HAP-1 (cell line): ENCODE measurements at places on chromosomes 4 and X.

GRCh38 chr4:176774852-176775251, 17.9 kb downstream of the VEGFC start:
- no peak for DNase-seq

GRCh38 chr4:65467068-65467680, 203.1 kb downstream of the EPHA5 start:
- DNase-seq, result no peak

GRCh38 chr4:46804781-46805413, 104.1 kb downstream of the COX7B2 start:
- DNase-seq, result no peak

GRCh38 chrX:47587091-47587891, 5.1 kb downstream of the TIMP1 start:
- DNase-seq, result no peak

GRCh38 chrX:53458082-53458481, 23.9 kb upstream of the HSD17B10 start:
- no peak for DNase-seq

DNA sequence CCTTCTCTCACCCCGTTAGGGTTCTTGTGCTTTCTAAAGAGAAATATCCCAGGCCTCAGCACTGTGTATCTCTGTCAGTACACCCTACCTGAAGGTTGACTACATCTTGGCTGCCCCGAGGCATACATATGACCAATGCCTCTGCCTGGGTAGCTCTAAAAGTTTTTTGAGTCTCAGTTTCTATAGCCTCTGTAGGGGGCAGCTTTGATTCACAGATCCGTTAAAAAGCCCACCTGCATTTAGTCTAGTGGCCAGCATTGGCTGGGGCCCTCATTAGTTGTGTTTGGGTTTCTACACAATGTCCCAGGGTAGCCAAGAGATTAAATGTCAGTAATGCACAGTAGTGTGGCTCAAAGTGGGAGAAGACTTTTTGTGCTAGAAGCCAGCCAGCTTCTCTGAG, 151.1 kb downstream of the CFAP299 start:
- DNase-seq, result no peak

DNA sequence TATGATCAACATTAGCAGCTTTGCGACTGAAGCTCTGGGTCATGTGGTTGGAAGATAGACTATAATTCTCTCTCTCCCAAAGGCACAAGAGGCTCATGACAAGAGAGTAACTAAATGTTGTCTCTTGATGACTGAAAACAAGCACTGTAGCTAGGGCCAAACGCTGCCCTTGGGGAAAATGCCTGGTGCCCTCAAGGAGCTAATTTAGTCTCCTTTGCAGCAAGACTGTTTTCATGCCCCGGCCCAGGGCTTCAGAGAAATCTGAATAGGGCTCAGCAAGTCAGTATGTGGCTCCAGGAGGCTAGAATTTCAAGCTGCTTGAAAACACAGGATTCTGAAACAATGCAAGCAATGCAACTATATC, 411.9 kb downstream of the GPAT3 start:
- no peak for DNase-seq

GRCh38 chr4:77385124-77385969, 220.3 kb upstream of the CXCL13 start:
- DNase-seq, result peak; percentile 69

DNA sequence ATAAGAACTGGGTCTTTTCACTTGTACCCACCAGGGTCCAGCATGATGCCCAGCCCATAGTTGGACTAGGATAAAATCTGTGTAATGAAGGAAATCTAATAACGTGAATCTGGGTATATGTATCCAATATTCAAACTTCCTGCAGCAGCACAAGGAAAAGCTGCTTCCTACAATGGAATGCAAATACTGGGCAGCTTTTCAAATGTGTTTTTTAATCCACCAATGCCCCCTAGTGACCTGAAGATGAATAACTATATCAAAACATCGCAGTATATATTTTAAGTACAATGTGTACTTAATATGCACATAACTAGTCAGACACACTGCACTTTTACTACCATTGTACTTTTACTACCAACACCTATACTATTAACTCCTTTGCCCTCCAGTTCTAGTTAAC, 5.3 kb downstream of the APOO start:
- DNase-seq, result peak; percentile 26

DNA sequence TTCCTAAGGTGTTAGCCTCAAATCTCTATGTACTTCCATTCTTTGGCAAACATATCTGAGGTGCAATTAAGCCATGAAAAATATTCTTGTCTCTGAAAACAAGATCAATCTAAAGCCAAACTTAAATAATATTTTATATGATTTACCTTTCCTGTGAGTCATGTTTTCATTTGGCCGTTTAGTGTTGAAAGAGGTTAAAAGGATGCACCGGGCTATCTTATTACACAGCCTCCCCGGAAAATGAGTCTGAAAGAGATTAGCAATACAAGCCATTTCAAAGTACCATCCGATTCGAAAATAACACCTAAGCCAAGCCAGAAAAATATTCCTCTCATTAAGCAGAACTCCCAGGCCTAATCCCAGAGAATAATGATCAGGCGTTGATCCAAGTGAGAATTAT, 161.5 kb upstream of the EPHA5 start:
- no peak for DNase-seq

DNA sequence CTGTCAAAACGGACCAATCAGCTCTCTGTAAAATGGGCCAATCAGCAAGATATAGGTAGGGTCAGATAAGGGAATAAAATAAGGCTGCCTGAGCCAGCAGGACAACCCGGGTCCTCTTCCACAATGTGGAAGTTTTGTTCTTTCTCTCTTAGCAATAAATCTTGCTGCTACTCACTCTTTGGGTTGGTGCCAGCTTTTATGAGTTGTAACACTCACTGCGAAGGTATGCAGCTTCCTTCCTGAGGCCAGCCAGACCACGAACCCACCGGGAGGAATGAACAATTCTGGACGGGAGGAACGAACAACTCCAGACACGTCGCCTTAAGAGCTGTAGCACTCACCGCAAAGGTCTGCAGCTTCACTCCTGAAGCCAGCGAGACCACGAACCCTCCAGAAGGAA, 287.8 kb downstream of the RAPGEF2 start:
- no peak for DNase-seq

DNA sequence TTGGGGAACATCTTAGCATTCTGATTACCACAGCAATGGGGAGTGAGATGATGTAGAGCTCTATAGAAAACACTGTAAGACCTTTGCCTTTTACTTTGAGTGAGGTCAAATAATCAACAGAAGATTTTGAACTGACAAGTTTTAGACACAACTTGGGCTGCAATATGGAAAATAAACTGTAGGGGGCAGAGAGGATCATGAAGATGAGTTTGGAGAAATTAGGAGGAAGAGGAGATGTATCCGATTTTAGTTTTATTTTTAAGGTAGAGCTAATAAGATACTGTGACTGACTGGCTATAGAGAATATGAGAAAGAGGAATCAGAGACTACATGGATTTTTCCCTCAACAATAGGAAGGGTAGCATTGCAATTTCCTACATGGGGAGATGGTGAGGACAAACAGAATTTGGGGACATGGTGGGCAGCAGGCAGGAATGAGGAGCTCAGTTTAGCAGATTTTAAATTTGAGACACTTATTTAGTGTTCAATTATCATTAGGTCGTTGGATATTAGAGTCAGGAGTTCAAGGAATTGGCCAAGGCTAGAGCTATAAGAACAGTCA, 563.1 kb downstream of the INPP4B start:
- peak; percentile 53 for DNase-seq

GRCh38 chrX:148854306-148854705, 353.9 kb downstream of the AFF2 start:
- no peak for DNase-seq

GRCh38 chr4:80263541-80264351, 2.7 kb upstream of the FGF5 start:
- DNase-seq, result no peak

GRCh38 chr4:87430038-87430437, 7.7 kb downstream of the NUDT9 start:
- no peak for DNase-seq

GRCh38 chrX:23292354-23292987, 42.2 kb upstream of the PTCHD1 start:
- DNase-seq, result peak; percentile 32

- no peak for DNase-seq
Measured at GRCh38 chr4:109631532-109632108, 71.6 kb downstream of the MCUB start.

GRCh38 chrX:139930916-139931645, 1.8 kb downstream of the ATP11C start:
- DNase-seq, result peak; percentile 57

DNA sequence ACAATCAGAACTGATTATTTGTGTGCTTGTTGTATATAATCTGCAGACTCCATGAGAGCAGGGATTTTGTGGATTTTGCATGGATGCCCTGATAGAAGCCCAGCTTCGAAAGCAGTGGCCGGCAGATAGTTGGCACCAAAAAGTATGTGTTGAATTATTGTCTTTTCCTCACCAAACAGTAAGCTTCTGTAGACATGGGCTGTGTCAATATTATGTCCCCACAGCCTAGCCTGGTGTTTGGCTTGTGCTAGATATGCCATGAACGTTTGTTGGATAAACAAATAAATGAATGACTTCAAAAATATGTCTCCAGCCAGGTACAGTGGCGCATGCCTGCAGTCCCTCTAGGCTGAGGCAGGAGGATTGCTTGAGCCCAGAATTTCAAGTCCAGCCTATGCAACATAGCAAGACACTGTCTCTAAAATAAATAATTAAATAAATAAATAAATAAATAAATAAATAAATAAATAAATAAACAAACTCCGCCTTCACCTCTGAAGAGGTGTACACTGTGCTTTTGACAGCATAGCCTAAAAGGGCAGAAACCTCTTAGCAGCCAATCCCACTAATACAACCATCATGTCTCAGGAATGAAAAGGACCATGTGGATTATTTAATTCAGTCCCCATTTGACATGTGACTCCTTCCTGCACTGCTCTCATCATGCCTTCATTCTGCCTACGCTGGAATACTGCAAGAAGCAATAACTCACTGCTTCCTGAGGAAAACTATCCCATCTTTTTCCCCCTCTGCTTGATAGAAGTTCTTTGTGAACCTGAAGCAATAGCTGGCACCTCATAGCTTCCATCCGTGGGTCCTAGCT, 335.2 kb downstream of the FBXW7 start:
- DNase-seq, result no peak

DNA sequence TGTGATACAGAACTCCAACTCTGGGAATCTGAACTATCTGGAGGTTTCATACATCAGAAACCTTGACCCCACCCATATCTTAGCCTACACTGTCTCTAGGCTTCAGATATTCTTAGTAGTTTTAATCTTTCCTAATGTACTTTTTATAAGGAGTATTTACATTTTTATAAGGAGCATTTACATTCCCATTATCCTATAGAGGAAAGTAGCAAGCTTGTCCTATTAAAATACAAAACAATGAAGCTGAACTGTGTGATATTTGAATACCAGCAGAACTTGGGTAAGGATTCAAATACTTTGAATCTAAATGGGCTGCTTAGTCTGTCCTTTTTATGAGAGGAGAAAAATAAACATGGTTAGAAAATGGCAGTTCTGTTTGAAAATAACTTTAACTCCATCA, 247.4 kb downstream of the FMR1NB start:
- DNase-seq, result peak; percentile 21

- no peak for DNase-seq
Measured at GRCh38 chr4:1030559-1030958, 19.1 kb downstream of the FGFRL1 start.

DNA sequence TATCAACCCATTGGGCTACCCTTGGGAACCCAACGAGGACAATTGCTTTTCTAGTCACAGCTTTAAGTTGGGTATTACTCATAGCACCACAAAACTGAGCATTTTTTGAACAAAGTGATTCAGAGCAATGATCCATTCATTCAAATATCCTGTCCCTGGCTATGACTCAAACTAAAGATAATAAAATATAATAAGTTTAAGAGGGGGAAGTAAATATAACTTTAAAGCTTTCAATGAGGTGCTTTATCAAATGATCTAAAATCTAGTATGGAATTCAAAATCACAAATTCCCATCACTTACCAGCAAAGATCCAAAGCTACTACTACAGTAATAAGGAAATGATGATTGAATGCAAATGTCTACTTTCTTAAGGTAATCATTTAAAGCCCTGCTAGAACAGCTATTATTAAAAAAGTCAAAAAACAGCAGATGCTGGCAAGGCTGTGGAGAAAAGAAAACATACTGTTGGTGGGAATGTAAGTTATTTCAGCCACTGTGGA, 39.8 kb upstream of the S100G start:
- DNase-seq, result no peak

DNA sequence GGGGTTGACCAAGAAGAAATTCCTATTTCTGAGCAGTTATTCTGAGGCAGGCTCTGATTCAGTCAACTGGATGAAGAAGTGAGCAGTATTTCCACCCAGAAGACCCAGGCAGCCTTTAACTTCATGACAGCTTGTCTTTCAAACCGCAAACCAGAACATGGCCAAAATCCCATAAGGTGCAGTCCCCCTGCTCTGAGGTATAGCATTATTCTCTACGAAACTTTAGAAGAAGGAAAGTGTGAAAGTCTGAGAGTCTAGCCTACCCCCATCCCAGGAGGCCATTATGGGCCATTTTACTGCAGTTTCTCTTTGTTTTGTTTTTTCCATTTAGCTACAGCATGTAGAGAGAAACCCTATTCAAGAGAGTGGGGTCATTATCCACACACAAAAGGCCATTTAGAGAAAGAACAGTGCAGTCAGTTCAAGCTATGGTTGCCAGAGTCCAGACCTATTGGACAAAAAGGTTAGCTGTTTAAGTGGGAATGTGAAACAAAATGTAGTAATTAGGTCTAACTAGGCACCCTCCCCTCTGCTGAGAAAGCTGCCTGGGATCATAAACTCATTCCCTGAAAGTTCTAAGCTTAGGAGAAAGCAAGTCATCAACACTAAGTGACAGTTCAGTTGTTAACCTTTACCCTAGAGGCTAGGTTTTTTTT, 52.1 kb upstream of the RASGEF1B start:
- no peak for DNase-seq

- DNase-seq, result no peak
Measured at GRCh38 chr4:82948647-82949204, 48.2 kb downstream of the THAP9 start.

DNA sequence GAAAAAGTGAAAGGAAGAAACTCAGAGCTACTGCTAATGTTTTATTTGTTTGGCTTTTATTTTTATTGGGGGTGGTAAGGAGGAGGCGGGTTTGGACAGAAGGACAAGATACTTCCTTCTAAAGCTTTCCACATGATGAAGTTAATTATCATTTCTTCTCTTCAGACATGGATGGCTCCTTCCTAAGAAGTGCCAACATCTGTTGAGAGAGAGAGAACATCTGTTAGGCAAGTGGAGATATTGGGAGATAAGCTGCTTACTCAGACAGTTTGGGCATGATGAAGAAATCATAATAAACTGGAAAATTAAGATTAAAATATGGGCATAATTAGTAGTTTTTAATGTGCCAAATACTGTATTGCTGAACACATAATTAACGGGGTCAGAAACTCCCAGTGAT, 535.7 kb upstream of the INTU start:
- DNase-seq, result no peak

GRCh38 chr4:26746802-26747213, 113.8 kb upstream of the STIM2 start:
- no peak for DNase-seq

- no peak for DNase-seq
Measured at GRCh38 chr4:176425035-176425434, 105.3 kb downstream of the SPCS3 start.
